Dorsolateral prefrontal cortex (tissue), 122 donors: ENCODE measurements at places on chromosomes 5 and 9.

DNA sequence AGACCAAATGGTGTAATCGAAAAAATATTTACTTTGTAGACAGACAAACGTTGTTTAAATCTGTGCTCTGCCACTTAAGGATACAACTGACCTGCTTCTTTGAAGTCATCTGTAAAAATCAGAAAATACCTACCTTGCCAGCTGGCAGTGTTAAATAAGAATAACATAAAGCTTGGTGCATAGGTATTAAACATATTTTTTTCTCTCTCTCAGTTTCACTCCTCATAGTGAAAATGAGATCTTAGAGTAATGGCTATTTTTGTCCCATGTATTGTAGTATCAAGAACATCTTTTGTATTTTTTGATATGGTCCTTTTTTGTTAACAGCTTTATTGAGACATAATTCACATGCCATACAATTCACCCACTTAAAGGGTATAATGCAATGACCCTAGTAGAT, 17.9 kb upstream of the RANBP17 start:
- DNase-seq = no peak

- no peak for DNase-seq
These were observed 25.0 kb downstream of the LHX2 start for GRCh38 chr9:124036578-124036977.

DNA sequence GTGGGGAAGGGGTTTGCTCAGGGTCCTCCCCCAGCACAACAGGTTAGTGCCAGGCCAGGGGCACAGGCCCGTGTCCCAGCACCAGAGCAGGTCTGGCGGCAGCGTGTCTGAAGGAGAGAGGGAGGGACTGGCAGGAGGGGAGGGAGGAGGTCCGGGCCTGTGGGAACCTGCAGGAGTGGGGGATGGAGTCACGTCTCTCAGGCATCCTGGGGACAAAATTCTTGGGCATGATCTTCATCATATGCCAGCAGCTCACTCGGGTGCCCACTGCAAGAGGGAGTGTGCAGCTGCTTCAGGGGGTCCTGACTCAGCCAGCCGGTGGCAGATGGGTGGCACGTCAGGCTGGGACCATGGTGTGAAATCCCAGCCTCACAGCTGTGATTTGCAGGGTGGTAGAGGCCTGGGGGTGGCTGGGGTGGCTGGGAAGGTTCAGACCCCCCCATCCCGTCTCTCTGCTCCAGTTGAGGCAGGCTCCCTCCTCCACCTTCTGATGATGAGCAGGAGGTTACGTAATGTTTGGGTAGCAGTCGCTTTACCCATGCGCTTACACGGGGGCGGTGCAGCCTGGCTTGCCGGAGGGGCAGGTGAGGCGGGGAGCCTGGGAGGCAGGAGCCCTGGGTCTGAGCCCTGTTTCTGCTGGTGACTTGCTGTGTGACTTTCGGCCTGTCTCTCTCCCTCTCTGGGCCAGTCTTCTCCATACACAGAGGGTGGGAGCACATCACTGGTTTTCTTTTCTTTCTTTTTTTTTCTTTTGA, 40.5 kb downstream of the NCS1 start:
- no peak for DNase-seq

- no peak for DNase-seq
These were observed 49.5 kb upstream of the BRINP1 start for GRCh38 chr9:119418721-119419120.

GRCh38 chr5:126182971-126183695, 240.1 kb upstream of the GRAMD2B start:
- peak; percentile 75 for DNase-seq

DNA sequence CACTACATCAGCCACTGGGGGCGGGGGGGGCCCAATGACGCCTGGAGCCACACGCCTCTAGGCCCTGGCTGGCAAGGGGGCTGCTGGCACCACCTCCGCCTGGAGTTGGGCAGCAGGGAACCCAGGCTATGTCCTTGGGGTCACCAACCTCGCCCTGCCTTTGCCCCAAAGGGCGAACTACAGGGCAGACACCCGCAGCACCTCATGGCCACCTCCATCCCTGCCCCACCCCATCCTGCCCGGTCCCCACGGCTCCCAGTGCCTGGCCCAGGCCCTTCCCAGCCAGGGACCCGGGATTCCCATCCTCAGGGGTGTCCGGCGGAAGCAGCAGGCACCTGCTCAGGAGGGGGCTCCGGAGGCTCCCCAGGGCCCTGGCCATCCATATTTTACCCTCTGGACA, 37.0 kb downstream of the NACC2 start:
- no peak for DNase-seq

DNA sequence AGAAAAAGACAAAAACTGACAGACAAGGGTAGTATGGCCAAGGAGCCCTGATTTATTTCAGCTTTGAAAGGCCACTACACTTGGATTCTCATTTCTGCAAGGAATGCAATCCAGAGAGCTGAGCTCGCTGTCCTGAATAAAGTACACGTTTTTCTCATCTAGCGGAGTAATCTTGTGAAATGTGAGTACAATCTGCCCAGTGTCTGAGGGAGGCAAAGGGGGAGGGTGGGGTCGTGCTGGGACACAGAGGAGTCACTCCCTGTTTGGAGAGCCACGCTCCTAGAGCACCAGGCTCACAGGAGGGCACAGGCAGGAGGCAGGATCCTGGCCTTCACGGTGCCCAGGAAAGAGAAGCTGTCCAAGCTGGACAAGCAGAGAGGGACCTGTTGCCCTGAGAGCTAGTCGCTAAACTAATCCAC, 51.0 kb upstream of the IFNK start:
- no peak for DNase-seq

DNA sequence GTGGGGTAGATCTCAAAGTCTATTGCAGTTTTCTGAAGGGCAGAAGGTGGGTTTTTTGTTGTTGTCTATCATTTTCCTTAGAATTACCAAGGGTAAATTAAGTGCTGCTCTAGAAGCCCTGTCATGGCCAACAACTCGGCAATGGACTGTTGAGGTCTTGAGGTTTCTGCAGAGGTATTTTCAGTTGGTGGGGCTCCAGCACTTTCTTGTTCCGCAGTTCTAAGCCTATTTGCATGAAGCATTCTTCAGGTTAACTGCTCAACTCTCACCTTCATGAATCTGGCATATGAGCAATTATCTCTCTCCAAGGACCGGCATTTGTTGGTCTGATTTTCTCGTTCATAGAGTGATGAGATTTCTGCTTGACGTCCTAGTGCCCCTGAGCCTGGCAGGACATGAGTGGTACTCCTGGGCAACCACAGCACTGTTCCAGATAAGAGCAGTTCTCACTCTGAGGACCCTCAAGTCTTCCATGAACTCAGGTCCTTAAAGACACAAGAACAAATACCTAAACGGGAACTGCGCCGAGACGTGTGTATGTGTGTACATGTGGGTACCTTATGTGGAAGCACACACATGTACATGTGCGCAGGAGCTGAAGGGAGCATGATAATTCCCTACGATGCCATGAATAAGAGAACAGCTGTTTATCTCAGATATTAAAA, 544.5 kb downstream of the CSNK1G3 start:
- DNase-seq = no peak

- DNase-seq = no peak
These were observed 30.2 kb downstream of the EFCAB9 start for GRCh38 chr5:172223901-172224873.

DNA sequence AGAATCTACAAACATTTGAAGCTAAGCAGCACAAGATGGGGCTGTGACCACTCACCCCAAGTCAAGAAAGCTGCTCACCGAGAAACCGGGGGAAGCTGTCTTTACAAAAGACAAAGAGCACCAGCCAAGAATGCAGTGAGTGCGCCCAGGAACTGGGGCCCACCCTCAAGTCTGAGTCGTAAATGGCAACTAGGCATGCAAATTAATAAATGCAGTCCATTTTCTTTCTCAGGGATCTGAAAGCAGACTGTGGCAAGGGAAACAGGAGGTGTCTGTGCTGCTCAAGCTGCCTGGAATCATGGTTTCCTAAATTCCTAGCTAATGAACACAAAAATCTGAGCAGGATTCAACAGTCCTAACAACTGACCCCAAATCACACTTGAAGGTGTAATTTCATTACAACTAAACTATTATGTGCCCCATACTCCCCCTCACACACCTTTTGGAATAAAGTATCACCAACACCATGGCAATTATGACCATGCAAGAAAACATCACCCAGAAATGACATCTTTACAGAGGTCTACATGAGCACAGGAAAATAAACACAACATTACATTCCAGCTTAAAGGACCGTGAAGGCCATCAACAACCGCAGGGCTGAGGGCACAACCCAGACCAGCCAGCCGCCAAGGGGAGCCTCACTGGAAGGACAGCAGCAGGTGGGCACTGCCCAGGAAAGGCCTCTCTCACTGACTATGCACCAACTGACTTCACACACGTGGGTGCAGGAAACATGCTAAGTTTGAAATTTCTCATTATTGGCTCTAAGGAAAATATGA, 17.6 kb downstream of the NSUN2 start:
- no peak for DNase-seq

DNA sequence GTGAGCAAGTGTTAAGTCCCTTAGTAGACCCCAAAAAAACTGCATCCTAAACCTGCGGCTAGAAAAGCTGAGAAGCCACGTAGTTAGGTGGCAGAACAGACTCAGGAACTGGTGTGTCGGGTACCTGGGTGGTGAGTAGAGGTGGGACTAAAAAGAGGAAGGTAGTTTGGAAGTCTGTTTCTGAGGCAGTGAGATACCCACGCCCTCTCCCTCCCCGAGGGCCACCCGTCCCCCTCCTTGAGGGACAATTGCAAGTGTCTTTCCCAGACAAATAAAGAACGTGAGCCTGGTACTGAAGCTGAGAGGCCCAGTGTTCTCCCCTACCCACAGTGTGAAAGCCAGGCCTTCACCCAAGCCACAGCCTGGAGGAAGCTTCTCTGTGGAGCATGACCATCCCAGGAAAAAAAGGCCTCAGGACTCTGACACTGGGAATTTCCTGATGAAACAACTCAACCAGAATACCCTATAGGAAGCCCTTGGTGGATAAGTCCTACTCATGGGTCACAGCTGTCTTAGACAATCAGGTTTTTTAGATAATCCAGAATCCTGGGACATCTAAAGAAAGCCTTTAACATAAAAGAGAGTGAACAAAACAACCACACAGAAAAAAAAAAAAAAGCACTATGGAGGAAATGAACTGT, 7.0 kb upstream of the CD74 start:
- no peak for DNase-seq

DNA sequence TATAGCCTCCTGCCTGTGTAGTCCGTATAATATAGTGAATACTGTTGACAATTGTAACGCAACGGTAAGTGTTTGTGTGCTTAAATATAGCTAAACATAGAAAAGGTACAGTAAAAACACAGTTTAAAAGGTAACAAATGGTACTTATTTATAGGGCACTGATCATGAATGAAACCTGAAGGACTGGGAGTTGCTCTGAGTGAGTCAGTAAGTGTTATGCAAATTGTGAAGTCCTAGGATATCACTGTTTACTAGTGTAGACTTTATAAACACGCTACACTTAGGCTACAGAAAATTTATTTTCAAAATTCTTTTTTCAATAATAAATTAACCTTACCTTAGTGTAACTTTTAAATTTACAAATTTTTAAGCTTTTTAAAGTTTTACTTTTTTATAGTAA, 1090.1 kb downstream of the CDH9 start:
- DNase-seq = no peak

- no peak for DNase-seq
These were observed 190.7 kb downstream of the CCDC171 start for GRCh38 chr9:15743512-15743911.

DNA sequence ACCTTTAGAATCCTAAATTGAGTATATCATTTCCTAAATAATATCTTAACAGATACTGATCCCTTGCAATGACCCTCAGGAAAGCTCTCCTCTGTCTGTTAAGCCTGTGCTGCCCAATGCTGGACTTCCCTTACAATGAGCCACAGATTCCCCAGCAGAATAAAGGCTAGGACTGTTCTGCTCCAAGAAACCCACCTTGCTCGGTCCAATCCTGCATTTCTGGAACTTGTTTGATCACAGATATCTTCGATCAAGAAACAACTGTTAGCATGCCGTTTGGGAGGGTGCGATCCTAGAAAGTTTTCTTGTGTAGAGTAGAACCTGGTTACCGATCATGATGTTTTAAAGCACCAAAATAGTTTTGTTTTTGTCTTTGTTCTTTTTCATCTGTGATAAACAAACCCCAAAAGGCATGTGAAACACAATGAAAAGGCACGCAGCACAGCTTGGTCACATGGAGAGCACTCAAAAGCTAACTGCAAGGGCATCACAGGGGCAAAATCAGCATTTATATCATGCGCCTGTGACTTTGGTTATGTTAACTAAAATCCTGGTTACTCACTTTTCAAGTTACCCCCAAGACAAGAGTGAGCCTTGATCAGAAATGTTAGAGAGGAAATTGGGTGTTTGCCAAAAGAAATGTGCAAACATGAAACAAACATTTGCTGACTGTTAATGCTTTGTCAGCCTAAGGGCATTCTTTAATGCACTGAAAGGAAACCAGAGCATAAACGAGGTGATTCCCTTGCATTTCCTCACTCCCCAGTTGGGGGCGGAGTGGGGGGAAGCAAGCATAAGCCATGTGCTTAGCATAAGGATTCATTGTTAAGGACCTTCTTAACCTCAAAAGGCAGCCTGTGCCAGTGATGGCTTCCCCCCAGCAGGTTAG, 61.9 kb upstream of the ADAMTS16 start:
- no peak for DNase-seq

DNA sequence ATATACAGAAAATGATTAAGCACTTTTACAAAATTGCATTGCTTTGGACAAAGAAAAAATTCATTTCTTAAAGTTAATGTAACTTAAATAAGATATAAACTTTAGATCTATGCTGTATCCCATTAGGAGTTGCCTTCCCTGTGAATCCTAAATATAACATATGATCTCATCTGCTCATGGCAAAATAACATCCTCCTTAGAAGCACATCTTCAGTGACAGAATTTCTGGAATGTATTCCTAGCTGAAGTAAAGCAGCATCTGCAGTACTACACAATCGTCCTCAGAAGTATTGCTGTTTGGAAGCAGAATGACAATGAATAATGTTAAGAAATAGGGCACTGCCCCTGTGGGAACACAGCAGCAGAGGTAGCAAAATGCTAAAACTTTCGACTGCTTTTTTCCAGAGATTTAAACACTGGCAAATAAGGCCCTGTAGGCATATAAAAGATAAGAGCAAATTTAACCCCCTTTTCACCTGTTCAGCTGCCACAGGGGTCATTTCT, 571.0 kb downstream of the PTPRD start:
- no peak for DNase-seq

DNA sequence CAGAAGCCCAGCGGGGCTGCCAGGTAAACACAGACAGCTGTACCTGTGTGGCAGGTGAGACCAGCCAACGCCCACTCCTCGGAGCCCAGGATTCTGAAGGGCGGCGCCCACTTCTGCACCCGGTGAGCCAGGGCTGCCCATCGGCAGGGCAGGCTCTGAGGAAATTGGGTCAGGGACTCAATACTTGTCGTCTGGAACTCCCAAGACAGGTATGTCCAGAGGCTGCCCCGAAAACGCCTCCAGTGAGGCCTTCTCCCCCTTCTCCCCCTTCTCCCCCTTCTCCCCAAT, 19.8 kb downstream of the GLT6D1 start:
- no peak for DNase-seq

DNA sequence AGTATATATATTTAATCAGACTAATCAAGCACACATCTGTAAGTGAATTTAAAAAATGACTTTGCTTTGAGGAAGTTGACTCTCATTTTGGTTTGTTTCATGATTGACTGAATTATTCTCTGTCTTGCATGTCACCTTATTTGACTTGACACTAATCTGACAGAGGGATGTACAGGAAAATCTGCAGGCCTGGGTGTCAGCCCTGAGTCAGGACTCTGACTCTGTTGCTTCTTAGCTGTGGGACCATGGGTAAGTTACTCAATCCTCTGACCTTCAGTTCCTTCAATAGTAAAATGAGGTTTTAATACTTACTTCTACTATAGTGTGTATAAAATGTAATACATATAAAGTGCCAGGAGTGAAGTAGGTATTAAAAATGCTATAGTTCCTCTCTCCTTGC, 415.9 kb downstream of the ARHGEF28 start:
- no peak for DNase-seq

GRCh38 chr9:88994469-88995199, 3.4 kb downstream of the S1PR3 start:
- no peak for DNase-seq
